ENCODE measurements at places on chromosomes 2 and 18.

DNA sequence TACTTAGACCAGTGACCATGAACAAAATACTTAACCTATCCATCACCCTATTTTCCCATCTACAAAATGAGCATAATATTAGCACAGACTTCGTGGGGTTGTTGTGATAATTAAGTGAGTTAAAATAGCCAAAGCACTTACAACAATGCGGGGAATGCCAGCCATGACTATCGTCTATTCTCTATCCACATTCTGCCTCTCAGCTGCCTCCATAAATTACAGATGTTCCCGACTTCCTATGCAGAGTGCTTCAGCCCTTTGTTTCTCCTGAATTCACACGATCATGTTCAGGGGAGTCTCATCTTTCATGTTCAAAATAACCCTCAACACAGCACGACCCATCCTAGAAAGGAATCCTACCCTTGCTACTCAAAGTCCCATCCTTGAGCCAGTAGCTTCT lies 211.6 kb downstream of the EN1 start:
- DNase-seq: no peak

DNA sequence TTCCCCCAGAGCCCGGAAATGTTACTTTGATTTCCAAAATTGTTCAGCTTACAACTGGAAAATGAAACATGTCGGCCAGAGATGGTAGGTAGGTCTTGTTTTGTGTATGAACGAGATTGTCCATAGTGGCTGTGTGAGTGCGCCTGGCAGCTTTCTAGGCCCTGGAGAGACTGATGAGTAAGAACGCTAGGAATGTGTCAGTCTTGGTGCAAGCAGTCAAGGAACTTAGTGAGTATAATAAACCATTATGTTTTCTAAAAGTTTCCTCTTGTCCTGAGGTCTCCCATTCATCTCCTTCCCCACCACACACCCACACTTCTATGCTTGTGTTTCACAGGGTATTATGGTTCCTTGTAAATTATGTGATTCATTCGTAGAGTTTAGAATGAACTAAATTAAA lies 234.2 kb downstream of the CDH2 start:
- DNase-seq: no peak

DNA sequence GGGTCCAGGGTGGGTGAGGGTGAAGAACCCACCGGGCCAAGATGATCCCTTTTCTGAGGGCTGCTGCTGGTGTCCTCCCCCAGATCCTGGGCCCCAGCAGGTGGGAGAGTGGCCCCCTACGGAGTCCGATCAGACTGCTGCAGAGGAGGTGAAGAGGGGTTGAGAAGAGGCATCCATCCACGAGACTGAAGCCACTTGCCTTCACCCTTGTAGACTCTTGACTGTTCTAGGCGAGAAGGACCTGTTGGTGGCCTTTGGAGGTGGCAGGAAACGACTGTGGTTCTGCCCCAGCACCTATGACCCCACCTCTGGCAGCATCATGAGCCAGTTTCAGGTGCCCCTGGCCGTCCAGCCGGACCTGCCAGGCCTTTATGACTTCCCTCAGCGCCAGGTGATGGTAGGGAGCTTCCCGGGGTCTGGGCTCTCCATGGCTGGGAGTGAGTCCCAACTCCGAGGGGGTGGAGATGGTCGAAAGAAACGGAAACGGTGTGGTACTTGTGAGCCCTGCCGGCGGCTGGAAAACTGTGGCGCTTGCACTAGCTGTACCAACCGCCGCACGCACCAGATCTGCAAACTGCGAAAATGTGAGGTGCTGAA lies 1.5 kb downstream of the TET3 start:
- DNase-seq: no peak

GRCh38 chr18:9174302-9174701 lies 37.7 kb downstream of the ANKRD12 start:
- DNase-seq: no peak

- no peak for DNase-seq
These were observed 49.8 kb downstream of the ADI1 start for GRCh38 chr2:3469486-3469885.
